LoVo (cell line): ENCODE measurements at places on chromosomes 5 and 9.

DNA sequence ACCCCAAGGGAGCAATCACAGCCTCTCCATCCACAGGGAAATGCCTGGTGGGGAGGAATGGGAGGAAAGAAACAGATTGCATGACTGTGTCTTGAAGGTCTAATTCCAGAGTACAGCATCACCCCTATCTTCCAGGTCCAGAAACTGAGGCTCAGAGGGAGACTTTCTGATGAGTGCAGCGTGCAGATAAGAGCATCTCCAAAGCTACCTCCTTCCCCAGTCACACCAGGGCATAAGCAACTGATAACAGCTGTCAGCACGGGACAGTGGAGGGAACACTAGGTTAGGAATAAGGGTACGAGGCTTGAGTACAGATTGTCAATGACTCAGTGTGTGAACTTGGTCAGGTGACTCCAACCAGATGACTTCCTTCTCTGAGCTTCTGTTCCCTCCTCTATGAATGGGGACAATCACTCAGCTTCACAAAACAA is 126.9 kb downstream of the KCNIP1 start:
- no peak for DNase-seq

DNA sequence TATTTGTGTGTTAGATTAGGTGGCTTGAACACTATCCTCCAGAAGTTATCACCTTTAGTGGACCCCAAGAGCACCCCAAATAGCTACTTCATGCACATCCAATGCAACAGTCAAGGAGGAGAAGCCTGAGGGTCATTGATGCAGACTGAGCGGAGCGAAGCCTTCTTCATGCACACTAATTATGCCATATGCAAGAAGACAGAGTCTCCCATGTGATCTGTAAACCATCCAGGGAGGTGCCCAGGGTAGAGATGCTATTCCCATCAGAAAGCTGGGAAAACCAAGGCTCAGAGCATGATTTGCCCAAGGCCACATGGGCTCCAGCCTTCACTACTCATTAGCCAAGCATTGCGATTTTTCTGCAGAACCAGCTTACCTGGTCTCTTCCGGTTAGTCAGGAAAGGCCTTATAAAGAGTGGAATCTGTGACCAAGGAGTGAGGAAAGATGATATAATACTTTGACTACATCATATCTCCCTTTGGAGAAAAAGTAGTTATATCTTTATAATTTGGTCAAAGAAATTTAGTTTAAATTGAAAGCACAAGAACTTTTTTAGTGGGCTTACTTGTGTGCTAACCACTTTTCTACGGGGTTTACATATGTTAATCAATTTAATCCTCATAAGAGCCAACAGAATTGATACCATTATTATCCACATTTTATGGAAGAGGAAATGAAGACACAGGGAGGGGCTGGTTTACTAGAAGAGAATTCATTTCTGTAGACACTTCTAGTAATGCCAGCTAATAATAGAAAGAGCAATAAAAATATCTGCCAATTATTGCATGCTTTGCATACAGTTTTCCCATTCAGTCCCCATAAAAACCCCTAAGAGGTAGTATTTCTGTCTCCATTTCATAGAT is 220.0 kb downstream of the ESM1 start:
- DNase-seq, result no peak

- no peak for DNase-seq
Measured at GRCh38 chr5:103098993-103099392, 20.9 kb downstream of the GIN1 start.

DNA sequence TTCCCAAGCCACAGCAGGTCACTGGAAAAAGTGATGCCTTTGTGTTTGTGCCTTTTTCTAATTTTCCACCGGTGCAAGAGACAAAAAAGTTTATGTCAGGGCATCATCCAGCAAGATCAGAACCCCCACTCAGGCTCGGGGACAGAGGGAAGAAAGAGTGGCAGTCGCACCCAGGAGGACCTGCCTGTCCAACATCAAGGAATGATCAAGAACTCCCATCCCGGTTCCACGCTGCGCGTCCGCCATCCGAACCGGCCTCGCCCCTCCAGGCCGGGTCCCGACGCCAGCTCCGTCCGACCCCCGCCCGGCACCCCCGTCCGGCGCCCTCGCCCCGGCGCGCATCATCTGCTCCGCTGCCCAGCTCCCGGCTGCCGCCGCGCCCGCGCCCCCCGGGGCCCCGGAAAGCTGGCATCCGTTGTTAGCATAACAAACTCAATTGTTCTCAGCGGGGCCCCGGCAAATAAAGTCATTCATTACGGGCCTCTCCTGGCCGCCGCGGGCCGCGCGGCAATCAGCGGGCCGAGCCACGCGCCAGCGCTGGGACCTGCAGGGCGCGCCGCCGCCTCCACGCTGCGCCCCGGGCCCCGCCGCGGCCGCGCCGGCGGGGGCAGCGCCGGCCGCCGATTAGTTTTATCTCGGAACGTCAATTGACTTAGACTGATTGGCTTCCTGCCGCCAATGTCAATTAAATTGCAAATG is 48.1 kb downstream of the PAX5 start:
- no peak for DNase-seq

DNA sequence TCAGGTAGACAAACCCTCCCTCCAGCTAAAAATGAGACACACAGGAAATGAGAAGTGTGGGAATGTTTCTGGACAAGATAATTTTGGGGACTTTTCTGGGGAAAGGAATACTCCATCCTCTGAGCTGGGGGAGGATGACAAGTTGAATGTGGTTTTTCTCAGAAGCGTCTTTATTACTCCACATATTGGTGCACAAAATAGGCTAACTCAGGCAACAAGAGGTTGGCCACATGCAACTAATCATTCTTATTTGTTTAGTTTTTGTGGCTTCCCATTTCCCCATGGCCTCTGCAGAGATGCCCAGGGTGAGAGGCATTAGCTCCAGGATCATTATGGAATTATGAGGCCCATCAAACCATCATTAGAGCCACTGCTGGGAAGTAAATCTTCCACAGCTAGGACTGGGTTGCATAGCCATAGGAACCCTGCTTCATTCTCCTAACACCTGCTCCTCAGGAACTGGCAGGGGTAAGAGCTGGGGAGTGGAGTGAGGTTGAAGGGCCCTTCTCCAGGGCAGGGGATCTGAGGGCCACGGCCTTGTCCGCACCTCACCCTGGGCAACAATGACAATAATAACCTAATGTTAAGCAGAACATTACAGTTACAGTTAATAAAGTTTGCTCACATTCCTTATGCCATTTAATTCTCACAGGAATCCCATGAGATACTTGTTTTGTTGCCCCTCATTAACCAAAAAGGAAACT is 9.3 kb upstream of the SIL1 start:
- no peak for DNase-seq
